ENCODE measurements at places on chromosomes 6 and 20. TPM values are rescaled to one million over a fixed set of nuclear protein-coding genes. Genes with fewer than 3 reads are reported as not detected.

- no peak for DNase-seq
These were observed 214.6 kb upstream of the CNR1 start for GRCh38 chr6:88380618-88381288.

- DNase-seq: no peak
These were observed 5.7 kb upstream of the NELFCD start for GRCh38 chr20:58975353-58975752.

DNA sequence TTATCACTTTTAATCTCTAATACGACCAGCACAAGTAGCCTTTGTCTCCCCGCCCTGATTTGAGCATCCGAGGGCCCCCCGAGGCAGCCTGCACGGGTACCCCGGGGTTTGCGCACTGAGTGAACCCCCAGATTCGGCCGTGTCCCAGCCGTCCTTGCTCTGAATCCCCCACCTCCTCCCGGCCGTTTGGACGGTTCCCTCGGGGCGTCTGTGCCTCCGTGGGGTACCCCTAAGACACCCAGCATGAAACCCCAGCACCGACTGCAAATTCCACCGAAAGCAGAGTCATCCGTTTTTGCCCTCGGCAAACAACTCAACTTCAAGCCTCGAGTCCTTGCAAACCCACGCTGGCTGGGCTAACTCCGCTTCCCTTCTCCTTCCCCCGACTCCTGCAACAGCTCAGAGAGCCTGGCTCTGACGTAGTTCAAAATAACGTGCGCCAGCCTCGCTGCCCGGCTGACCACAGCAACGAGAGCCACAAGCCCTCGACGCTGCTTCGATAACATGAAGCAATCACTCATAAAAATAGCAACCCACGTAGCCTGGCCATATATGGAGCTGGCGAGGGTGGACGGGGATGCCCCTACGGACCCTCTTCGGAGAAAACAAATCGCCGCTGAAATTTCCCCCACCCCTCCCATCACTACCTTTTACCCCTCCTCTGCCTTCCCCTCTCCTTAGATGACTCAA lies 764 bp upstream of the SNAP25 start:
- DNase-seq: no peak

GRCh38 chr6:148547110-148547509 lies 199.7 kb upstream of the UST start:
- no peak for DNase-seq

EMILIN3 gene
- total RNA-seq: 1.0 TPM

COL9A3 gene
- 9.9 TPM for total RNA-seq
